K562 (cell line): ENCODE measurements at places on chromosomes 12 and 14. TPM values are rescaled to one million over a fixed set of nuclear protein-coding genes. Genes with fewer than 3 reads are reported as not detected.

- H3K4me3 ChIP-seq, result no peak overlapping the region
- H3K36me3 ChIP-seq, result no peaks in the 10 kb centered on the region
- no peaks in the 10 kb centered on the region for H3K27me3 ChIP-seq
- no peak for DNase-seq
Measured at GRCh38 chr14:85281921-85282320, 248.0 kb upstream of the FLRT2 start.

DNA sequence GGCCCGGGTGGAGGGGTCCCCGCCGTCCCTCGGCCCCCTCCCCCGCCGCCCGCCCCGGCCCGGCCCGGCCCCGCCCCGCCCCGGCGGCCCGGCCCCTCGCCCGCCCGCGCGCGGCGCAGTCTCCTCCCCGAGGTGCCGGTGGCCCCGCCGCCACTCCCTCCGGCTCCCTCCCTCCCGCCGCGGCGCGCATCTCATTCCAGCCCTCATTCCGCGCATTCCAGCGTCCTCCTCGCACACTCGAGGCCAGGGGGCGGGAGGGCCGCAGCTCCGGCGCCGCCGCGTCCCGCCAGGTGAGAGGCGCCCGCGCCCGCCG is at the start of gene TEAD4:
TSS of gene TEAD4 (plus strand) at position 206 of the 313 bp plus-strand sequence.
- H3K27me3 ChIP-seq, result no peaks in the 10 kb centered on the region
- no peaks in the 10 kb centered on the region; the same call in 1 of the 3 replicates for H3K36me3 ChIP-seq
- H3K27ac ChIP-seq, result peak within 1 kb of the TSS; percentile 78
- peak; percentile 85 for DNase-seq
- H3K4me1 ChIP-seq, result peaks cover 37% of the 10 kb centered on the region
- H3K4me3 ChIP-seq, result peak within 1 kb of the TSS; percentile 65

DNA sequence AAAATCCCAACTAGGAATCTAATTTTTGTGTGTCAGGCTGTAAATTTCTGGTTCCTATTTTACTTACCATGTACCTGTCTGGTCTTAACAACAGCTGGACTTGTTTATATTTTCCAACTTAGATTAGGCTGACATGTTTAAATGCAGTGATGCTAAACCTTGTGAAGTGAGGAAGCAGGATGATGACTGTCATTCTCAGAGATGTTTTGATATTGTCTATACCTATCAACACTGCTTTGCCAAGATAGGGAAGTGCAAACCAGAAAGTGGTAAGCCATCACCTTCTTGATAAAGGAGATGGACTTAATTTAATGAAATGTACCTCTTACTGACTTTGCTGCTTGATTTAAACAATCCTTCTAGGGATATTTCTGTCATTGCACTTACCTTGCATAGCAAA is 2.1 kb downstream of the BICD1 start:
- H3K27me3 ChIP-seq, result no peaks in the 10 kb centered on the region
- no peaks in the 10 kb centered on the region for H3K36me3 ChIP-seq
- peaks cover 21% of the 10 kb centered on the region for H3K4me1 ChIP-seq
- H3K4me3 ChIP-seq, result no peak overlapping the region; the same call in 1 of the 2 replicates

DNA sequence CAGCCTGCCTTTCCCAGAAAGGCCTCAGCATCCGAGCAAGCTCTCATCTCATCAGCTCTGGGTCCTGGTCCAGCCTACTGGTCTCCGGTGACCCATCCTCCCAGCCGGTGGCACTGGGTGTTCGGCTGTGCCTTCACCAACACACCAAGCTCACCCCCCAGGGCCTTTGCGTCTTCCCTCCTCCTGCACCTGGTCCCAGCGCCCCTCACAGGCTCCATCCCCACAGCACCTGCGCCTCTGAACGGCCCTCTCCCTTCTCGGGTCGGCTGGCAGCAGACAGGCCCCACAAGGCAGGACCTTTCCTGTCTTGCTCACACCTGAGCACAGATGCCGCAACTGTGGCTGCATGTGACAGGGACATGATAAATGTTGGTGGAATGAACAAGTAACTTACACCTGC is 13.1 kb downstream of the P2RX2 start:
- H3K4me1 ChIP-seq, result 0 out of 2 replicates have a peak, but pooled peaks cover 3% of the 10 kb centered on the region
- no peak overlapping the region for H3K4me3 ChIP-seq
- no peak overlapping the region; the same call in 2 of the 3 replicates for H3K27ac ChIP-seq

DNA sequence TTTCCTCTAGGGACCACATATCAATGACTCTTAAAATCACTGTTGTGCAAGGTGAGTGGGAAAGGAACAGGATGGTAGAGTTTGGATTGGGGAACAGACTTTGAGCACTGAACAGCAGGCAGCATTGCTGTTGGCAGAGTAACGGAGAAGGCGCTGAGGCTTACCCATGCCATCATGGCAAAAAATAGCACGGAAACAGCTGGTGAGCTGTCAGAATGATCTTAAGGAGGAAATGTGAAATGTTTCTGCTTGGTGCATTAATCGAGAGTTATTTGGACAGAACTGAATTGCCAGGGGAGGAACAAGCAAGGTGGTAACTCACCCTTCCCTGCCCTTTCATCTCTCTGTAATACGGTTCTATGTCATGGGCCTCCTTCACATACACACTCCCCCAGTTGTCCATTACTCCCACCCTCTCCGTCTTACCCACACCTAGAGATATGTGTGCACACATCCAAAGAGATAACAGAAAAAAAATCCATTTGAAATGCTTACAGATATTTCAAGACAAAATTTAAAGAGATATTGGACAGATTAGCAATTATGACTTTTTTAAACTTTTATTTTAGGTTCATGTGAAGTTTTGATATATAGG is 572.5 kb downstream of the DIO2 start:
- H3K36me3 ChIP-seq, result no peaks in the 10 kb centered on the region
- no peak overlapping the region for H3K27ac ChIP-seq
- H3K4me3 ChIP-seq, result no peak overlapping the region
- no peaks in the 10 kb centered on the region for H3K4me1 ChIP-seq
- DNase-seq, result no peak

DNA sequence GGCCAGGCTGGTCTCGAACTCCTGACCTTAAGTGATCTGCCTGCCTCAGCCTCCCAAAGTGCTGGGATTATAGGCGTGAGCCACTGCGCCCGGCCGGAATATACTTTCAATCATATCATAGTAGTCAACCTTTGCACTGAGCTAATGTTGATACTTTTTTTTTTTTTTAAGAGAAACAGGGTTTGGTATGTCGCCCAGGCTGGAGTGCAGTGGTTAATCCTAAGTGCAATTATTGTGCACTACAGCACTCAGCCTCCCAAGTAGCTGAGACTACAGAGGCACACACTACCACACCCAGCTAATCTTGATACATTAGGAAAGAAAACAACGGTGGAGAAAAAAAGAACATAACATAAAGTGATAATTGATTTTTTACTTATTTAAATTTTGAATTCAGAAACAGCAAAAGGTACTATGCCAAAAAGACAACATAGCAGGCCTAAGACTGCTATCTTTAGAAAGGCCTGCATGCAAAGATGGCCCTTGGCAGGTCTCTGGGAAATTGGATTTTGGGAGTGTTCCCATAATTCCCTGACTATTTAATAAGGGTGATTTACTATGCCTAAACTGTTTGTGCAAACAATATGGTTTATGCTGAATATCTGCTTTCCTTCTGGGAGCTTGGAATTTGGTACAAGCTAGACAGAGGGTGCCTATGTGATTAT is 15.5 kb downstream of the BTBD7 start:
- 0 out of 3 replicates have a peak, but pooled peaks cover 2% of the 10 kb centered on the region for H3K36me3 ChIP-seq
- H3K27me3 ChIP-seq, result no peaks in the 10 kb centered on the region
- DNase-seq, result no peak
- peaks cover 31% of the 10 kb centered on the region for H3K4me1 ChIP-seq

- H3K27me3 ChIP-seq, result no peaks in the 10 kb centered on the region
- no peak overlapping the region for H3K27ac ChIP-seq
- peaks cover 92% of the 10 kb centered on the region for H3K36me3 ChIP-seq
- no peak overlapping the region for H3K4me3 ChIP-seq
- no peak for DNase-seq
Measured at GRCh38 chr12:132123970-132124765, 20.0 kb downstream of the DDX51 start.

DNA sequence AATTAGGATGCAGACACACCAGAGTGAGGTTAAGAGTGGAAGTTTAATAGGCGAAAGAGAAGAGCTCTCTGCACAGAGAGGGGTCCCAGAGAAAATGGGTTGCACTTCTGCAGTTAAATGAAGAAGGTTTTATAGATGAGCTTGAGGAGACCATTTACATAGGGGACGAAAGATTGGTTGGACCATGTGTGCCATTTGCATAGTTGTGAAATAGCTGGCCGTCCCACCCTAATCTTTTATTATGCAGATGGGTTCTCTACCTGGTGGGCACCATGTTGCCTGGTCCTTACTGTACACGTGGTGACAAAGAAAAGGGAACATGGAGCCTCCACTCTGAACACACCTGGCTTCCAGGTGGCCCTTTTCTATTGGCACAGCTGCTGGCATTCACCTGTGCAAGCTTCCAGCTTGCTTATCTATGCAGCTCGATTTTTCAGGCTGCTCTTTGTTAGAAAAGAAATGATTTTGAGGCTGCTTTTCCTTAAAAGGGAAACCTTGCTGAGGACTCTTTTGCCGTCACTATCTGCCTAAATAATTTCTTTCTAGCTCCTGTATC is 67.1 kb upstream of the SRSF5 start:
- peak overlapping the region; percentile 97; the same call in 2 of the 3 replicates for H3K27ac ChIP-seq
- no peak overlapping the region for H3K4me3 ChIP-seq
- no peaks in the 10 kb centered on the region for H3K27me3 ChIP-seq
- peaks cover 16% of the 10 kb centered on the region for H3K36me3 ChIP-seq

- H3K27me3 ChIP-seq, result no peaks in the 10 kb centered on the region
- no peak overlapping the region for H3K27ac ChIP-seq
- peaks cover 7% of the 10 kb centered on the region; the same call in 2 of the 3 replicates for H3K4me1 ChIP-seq
- no peak overlapping the region for H3K4me3 ChIP-seq
- DNase-seq, result peak; percentile 11
Measured at GRCh38 chr12:47312808-47313426, 233.2 kb upstream of the AMIGO2 start.

DNA sequence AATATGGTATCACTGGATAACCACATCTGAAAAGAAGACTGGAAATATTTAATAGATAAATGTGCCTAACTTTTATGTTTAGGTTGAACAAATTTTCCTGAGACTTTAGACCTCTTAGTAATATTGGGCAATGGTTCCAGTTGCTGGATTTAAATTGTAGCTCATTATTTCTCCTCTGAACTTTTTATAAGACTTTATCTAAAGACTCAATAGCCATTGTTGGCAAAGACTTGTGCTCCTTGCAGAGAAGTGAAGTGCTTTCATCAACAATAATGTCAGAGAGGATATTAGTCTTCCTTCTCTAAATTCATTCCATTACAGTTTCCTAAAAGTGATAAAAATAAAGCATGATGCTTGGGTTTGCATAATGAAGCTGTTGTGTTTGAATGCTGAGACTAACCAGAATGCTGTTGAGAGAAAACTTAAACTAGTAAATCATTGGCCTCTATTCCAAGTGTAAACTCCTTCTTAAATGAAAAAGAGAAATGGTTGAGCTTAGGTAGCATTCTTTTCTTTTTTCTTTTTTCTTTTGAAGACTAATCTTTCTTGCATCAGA is 200.2 kb downstream of the TMTC3 start:
- no peak overlapping the region for H3K27ac ChIP-seq
- H3K27me3 ChIP-seq, result no peaks in the 10 kb centered on the region
- H3K36me3 ChIP-seq, result no peaks in the 10 kb centered on the region
- no peak overlapping the region for H3K4me3 ChIP-seq
- DNase-seq, result no peak

- no peak for DNase-seq
- no peak overlapping the region for H3K4me3 ChIP-seq
- no peaks in the 10 kb centered on the region for H3K4me1 ChIP-seq
- H3K36me3 ChIP-seq, result no peaks in the 10 kb centered on the region
Measured at GRCh38 chr12:46174919-46175318, 93.9 kb downstream of the SLC38A1 start.

The PDZRN4 gene
- not detected in 2 replicates for total RNA-seq

The PPP1R1A gene
- total RNA-seq, result not detected in 2 replicates

The TMEM132C gene
- not detected in 2 replicates for total RNA-seq

The CLEC4C gene
- not detected in 2 replicates for total RNA-seq

The DBX2 gene
- total RNA-seq, result not detected in 2 replicates
